ENCODE measurements at places on chromosomes 4 and X.

DNA sequence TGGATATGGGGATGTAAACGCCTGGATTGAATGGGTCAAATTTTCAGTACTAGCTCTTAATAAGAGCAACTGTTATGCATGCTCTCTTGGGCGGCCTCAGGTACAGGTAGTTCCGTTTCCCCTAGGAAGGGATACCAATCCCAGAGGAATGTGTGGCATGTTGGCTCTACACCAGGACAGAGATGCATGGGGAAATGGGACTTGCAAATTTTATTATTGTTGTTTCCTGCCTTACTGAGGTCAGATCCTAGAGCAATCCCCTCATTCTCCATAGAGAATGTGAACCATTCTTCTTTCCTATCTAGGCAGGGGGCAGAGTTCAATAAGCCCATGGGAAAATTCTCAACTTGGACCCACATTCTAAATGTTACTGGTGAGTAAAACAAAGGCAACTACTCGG is 361.8 kb upstream of the FGF16 start:
- no peak for DNase-seq

DNA sequence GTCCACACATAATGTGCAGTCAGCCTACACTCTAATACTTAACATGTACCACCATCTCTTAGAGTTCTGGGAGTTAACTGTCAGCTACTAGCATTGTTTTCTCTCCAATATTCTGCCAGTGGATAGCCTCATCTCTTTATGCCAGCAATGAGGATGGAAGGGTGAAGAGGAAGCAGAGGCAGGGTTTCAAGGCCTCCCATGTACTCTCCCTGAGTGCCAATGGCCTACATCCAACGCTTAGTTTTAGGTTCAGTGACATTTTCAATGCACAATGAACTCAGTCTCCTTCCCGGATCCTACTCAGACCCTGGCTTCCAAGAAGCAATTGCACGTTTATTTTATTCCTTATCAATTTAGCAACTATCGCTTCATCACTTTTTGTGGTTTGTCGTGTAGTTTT is 686.1 kb downstream of the DMD start:
- DNase-seq = no peak

- DNase-seq = peak; percentile 21
Observed at GRCh38 chr4:87848622-87849351, 16.0 kb downstream of the MEPE start.

DNA sequence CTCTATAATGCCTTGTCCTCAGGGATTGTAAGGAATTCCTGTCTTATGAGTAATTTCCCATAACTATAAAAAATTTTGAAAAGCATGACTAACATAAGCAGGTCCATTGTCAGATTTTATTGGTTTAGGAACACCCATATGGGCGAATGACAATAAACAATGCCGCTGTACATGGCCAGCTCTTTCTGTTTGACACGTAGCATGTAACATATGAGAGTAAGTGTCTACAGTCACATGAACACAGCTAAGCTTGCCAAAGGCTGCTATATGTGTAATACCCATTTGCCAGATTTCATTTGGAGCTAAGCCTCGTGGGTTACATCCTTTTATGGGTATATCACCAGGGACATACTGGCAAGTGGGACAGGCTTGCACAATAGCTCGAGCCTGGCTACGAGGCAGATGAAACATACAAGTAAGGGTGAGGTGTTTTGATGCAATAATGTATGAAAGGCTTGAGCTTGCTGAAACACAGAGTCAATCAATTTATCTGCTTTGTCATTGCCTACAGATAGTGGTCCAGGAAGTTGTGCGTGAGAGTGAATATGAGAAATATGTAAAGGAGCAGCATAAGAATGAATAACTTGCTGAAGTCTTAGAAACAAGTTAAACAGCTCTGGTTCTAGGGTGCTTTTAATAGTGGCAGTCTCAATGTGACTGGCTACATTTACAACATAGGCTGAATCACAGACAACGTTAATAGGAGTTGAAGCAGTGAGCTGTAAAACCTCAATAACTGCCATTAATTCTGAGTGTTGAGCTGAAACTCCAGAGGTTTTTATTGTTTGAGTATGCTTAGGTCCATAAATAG is 67.4 kb upstream of the UGT2B10 start:
- no peak for DNase-seq
